Endothelial cell (in vitro differentiated cells): ENCODE measurements at places on chromosomes 2 and 18.

GRCh38 chr2:238114331-238114841, 14.2 kb downstream of the ESPNL start:
- no peak for DNase-seq

DNA sequence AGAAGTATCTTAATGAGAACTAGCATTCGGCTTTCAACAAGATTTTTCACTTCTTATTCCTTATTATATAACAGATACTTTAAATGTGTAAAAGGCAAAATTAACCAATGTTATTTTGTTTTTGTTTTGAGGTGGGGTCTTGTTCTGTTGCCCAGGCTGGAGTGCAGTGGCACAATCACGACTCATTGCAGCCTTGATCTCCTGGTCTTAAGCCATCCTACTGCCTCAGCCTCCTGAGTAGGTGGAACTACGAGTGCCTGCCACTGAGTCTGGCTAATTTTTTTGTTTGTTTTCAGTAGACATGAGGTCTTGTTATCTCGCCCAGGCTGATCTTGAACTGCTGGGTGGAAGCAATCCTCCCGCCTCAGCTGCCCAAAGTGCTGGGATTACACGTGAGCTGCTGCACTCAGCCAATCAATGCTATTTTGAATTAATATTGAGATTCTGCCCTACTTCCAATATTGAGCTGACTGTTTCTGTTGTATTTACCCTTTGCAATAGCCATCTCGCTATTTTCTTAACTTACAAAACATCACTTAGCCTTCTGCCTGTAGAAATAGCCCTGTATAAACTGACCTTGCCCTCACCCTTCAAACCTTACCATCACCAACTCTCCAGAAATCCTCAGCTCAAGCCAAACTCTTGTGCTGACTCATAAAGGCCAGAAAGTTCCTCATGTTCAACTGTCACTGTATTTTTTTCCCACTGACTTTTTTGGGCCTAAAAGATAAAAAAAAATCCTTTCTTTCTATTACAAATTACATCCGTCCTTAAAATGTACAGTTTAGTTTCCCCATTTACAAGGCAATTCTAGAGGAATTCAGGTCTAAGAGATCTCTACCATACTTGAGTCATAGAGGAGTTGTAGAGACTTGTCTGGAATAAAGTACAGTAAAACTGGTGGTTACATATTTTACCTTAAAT, 94.3 kb downstream of the OLA1 start:
- no peak for DNase-seq

GRCh38 chr2:68589963-68590362, 53.4 kb upstream of the PROKR1 start:
- no peak for DNase-seq

- DNase-seq, result no peak
These were observed 131.7 kb downstream of the DOCK10 start for GRCh38 chr2:224910574-224910925.

DNA sequence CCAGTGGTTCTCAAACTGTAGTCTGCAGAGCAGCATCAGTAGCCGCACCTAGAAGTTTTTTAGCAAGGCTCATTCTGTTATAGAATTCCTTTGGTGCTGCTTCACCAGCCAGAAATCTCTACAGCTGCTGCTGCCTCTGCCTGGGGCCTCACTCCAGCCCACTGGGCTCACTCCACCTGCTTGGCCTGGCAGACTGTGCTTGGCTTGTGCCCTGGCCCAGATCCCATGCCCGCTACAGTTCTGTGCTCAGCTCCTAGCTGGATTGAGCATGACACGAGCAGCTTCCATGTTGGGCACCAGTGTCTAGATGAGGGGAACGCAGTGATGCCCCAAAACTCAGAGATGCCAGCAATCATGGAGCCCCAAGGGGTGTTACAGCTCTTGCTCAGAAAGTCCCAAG, 22.6 kb downstream of the MAPK4 start:
- DNase-seq, result no peak

GRCh38 chr2:217491271-217491670, 511.5 kb downstream of the TNS1 start:
- no peak for DNase-seq

- no peak for DNase-seq
These were observed 49.9 kb downstream of the GPR39 start for GRCh38 chr2:132466428-132467028.

GRCh38 chr2:205451901-205452512, 230.3 kb upstream of the NRP2 start:
- DNase-seq, result no peak

- no peak for DNase-seq
These were observed 659 bp downstream of the FAM210A start for GRCh38 chr18:13725566-13726231.

DNA sequence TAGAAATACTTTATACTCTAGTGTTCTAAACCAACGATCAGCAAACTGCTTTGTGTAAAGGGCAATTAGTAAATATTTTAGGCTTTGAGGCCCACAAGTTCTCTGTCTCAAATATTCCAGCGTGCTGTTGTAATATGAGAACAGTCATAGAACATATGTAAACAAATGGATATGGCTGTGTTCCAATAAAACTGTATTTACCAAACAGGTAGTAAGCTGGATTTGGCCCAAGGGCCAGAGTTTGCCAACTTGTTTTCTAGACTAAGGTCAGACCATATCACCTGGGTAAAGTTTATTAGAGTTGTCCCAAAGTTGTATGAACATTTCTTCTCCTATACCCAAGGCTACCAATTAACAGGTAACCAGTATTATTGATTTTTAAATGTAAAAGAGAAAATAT, 303.2 kb upstream of the MC4R start:
- DNase-seq, result no peak

GRCh38 chr2:7205151-7205830, 288.1 kb downstream of the RNF144A start:
- no peak for DNase-seq

GRCh38 chr2:128717758-128718710, 399.4 kb upstream of the HS6ST1 start:
- DNase-seq, result no peak

DNA sequence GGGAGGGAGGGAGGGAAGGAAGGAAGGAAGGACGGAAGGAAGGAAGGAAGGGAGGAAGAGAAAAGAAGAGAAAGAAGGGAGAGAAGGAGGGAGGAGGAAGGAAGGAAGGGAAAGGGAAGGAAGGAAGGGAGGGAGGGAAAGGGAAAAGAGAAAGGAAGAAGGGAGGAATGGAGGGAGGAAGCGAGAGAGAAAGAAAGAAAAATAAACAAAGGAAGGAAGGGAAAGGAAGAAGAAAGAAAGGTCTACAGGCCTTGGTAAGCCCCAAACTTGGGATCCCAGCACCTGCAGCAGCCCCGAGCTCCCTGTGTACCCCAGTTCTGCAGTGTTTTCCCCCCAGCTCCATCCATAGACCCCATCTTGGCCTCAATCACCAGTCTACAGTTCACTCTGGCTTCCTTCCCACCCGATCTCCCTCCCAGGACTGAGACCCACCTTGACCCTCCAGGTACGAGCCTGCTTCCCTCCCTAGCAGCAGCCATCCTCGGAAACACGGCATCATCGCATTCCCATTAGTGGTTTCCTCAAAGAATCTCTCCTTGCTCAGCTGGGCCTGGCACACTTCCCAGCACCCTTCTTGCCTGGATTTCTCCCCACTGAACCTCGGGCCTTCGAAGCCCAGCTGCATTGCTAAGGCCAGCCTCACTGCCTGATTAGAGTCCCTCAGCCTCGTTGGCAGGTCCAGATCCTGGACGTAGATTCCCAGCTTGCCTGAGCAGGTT, 46.1 kb upstream of the SH3BP4 start:
- no peak for DNase-seq

- no peak for DNase-seq
These were observed 25.5 kb upstream of the EXOC6B start for GRCh38 chr2:72851333-72851732.

DNA sequence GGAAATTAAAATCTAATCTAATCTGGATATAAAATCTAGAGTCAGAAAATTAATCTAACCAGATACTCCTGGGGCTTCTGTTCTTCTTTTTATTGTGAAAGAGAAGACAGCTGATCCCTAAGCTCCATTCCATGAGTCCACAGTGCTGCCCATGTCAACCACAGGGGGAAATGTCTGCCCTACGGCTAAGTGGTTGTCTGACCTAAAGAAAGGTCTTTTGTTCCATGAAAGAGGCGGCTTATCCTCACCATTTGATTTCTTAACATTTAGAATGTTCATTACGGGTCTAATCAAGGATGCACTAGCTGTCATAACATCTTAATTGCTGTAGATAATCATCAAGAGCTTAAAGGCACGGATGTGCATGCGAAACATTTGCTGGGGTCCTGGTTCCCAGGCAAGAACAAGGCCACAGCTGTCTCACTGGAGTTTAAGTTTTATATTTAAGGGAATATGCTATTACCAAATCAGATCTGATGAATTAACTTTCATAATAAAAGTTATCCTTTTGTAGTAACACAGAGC, 162.6 kb downstream of the PAX3 start:
- DNase-seq, result no peak

DNA sequence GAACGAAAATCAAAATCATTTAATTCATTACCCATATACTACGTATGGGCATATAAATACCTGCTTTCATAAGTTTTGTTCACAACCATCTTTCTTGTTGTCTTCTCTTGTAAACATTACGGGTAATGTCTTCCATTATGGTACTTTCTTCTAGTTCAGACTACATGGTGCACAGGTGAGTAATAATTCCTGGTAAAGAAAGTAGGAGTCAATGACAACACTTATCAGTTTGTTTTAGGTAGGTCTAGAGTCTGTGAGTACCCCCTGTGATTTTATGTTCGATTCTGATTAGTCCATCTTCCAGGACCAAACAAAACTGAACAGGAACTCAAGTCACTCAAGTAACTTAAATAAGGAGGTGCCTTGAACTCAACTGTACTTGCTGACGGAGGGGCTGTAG, 25.2 kb upstream of the CTLA4 start:
- no peak for DNase-seq

GRCh38 chr2:148642891-148643416, 1.6 kb upstream of the EPC2 start:
- DNase-seq, result no peak

DNA sequence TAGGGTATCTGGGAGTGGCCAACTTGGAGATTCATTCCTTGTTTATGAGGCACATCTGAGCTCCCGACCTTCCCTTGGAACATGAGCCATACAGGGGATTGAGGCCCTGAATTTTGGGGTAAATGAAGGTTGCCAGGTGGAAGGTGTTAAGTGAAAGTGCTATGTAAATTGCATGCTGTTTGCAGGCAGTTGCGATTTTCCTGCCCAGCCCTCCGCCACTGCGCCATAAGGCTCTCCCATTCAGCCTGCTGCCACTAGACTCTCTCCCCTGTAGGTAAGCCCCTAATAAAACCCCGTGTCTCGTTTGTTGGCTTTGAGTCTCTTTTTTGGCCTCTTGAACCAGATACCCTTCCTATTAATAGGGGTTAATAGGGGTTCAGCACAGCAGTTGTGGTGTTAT, 33.8 kb downstream of the PCARE start:
- DNase-seq, result no peak

GRCh38 chr2:184049566-184049965, 548.8 kb upstream of the ZNF804A start:
- no peak for DNase-seq
